ENCODE measurements at places on chromosomes 11 and 22.
A peak's percentile ranks its signal among the peaks of the same experiment; 100 is the strongest.

DNA sequence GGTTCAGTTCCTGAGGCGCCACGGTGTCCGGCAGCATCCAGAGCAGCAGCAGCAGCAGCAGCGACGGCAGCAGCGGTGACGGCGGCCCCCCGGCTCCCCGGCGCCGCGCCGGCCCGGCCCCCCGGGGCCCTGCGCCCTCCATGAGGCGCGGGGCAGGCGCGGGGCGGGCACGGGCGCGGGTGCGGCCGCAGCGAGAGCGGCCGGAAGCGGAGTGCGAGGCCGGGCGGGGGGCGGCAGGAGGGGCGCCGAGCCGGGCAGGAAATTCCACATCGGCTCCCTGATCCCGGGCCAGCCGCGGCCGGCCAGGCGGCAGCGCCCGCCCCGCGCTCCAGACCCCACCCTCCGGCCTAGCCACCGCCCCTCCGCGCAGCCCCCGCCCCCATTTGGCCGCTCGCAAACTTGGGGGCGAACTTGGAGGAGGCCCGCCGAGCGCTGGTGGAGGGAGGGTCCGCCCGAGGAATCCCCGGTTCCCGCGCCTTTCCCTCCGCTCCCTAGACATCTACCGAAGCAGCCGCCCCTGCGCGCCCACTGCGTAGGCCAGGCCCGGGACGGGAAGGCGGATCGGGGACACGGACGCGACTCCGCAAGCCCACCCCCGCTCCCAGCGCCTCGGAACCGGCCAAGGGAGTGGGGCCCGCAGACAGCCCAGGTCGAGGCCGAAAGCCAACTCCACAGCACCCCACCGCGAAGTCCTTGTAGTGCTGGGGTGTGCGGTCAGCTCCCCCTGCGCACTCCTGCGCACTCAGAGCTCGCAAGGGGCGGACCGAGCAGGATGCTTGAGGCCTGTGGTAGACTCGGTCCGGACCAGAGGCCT is at the start of gene SCARF2:
Gene SCARF2 (minus strand): TSS at position 213 of the 814 bp plus-strand sequence. CDS start 71 bp downstream, at position 142.
- DNase-seq = no peak

- DNase-seq = no peak
Measured at GRCh38 chr11:96413408-96413807, 23.6 kb downstream of the JRKL start.

- DNase-seq = no peak
Measured at GRCh38 chr11:99548264-99548663, 527.5 kb downstream of the CNTN5 start.

DNA sequence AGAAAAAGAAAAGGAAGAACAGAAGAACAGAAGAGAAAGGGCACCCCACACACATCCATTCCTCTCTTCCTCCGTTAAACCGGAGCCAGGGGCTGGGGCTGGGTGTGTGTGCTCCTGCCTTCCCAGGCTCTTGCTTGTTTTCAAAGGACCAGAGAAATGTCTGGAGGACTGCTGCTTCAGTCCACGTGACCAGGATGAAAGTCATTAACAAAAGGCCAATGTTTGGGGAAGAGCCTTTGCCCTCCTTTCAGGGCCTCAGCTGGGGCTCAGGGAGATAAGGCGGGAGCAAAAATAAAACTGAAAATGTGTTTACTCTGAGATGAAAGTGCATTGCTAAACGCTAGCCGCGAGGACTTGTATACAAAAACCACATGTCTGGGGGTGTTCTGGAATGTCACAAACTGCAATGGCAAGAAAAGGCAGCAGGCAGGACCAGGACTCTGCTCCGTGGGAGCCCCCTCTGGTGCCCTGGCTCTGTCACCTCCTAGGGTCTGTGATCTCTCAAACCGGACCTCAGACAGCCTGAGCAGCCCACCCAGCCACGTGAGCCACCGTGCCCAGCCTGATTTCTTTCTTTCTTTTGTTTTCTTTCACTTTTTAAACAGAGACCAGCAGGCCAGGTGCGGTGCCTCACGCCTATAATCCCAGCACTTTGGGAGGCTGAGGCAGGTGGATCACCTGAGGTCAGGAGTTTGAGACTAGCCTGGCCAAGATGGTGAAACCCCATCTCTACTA is 31.6 kb upstream of the MYH9 start:
- DNase-seq = peak; percentile 56

DNA sequence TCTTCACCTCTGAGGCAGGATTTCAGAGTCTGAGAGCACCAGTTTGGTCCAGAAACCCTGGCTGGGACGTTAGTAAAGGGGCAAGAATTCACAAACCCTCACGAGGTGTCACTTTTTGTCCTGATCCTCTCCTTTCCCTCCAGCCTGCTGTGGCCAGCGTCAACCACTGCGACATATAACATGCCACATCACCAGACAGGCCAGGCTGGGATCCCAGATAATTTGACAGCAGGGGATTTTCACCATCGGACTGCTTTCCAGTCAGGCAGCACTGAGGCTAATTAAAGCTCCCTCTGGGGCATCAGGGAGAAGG is 36.8 kb upstream of the RBFOX2 start:
- no peak for DNase-seq

- no peak for DNase-seq
Measured at GRCh38 chr22:50702821-50703725, 30.4 kb downstream of the SHANK3 start.

DNA sequence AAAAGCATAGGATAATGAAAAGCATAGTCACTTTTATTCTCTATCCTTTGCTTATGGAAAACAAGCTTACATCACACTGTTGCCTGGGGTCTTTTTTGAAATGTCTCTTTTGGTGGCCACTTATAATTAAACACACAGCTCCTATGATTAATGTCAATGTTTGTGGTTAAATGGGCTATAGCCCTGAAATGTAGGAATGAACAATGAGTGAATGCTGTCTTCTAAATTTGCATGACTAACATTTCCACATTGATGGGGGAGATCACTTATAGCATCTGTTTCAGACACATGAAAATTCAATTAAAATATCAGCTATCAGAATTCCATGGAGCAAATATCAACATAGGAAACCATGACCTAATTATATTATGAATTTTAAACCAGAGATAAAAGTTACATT is 171.4 kb upstream of the FAT3 start:
- no peak for DNase-seq

- no peak for DNase-seq
Measured at GRCh38 chr11:64923151-64923661, 1.3 kb upstream of the PPP2R5B start.

GRCh38 chr22:46150655-46151477 is 540 bp downstream of the PPARA start:
- DNase-seq = no peak

DNA sequence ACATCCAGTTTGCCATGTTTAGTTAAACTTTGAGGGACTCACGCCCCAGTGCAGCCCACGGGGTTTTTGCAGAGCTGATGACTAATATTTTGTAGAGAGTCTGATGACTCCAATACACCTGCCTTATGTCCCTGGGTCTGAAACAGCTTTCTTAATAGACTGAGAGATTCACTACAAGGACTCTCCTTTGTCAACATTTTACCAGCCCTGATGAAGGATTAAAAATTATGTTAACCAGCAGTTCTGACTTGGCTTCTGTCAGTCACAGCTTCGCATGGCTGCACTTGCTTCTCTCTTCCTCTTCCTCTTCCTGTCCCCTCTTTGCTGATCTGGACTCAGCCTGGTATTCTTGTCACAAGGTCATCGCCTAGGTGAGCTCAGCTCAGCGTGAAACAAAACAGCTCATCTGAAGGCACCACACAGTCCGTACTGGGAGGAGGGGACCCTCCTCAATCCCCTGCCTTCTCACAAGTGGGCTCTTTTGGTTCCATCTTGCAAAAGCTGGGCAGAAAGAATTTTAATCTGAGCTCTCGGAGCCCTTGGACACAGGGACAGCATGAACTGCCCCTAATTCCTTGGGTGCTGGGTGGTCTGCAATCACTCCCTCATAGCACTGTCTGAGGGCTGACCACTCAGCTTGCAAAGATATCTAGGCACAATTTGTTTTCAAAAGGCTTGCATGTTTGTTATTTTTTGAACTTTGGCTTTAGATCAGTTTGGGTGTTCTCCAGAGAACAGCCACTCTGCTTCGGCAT is 38.1 kb upstream of the POU2AF1 start:
- DNase-seq = no peak

DNA sequence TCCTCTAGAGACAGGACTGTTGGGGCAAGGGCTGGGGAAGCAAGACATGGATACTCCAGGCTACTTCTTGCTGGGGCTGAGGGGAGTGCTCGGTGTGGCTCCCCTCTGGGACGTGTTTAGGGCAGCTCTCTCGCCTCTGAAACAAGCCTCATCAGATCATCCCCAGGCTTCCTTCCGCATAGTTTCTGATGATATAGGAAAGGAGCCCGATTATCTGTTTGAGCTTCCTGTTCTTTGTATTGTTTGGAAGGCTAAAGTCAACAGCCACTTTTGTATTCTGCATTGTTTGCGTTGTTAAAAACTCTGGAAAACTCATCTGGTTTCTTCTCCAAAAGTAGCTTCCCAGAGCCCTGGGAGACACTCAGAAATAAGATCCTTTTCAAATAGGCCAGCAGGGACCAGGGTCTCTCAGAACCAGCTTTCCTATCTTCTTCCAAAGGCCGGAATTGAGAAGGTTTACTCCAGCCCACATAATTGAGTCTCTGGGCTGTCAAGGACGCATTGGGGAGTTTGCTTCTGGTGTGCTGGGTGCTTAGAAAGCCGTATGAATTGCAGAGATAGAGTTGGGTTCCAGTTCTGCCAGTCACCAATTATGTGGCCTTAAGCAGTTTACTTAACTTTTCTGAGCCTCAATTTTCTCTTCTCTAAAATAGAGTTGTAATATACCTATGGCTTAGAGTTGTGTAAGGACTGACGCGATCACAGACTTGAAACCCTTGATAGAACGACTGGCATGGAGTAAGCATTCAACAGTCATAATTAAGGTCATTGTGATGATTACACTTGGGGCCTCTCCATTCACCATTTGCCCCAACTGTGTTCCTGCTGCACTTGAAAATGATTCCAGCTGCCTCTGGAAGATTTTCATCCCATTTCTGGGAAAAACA is 19.1 kb downstream of the CD44 start:
- DNase-seq = no peak

DNA sequence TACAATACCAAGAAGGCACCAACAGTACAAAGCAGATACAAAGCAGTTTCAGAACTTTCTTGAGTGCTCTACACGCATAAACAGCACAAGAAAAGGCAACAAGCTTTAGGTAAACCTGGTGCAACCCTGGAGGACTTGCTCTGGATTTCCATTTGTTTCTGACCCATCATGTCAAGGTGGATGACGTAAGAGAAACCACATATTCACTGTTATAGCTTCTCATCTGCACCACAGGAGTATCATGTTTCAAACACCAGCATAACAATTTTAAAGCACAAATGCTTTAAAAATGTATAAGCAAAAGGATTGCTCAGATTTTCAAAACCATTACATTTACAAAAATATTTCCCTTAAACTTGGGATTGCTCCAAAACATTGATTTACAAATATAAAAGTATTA is 25.0 kb upstream of the YPEL1 start:
- no peak for DNase-seq

DNA sequence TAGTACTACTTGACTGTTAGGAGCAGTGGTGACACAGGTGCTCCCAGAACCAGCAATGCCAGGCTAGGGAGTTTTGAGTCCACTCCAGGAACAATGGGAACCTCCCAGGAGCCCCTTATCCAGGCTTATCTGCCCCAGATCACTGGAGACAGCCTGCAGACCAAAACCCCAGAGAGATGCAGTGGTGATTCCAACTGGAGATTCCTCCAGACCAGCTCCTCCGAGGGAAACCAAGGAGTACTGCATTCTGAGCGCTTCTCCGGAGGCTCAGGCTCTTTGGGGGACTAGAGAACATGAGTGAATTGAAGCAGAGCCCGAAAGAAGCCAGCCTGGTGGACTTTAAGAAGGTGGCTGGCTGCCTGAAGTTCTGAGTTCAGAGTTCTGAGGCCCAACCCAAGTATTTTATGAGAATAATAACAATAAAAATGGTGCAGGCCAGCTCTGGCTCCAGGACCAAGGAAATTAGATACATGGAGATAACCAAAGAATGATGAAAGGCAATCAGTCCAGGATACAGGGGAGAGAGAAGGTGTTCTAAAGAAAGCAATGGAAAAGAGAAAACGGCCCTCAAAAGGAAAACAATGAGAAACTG is 1.3 kb upstream of the TMEM25 start:
- no peak for DNase-seq

GRCh38 chr11:106958517-106959248 is 59.6 kb downstream of the GUCY1A2 start:
- DNase-seq = no peak

Measured in urinary bladder (tissue), 4 donors.